ENCODE measurements at places on chromosomes 2 and 18.

DNA sequence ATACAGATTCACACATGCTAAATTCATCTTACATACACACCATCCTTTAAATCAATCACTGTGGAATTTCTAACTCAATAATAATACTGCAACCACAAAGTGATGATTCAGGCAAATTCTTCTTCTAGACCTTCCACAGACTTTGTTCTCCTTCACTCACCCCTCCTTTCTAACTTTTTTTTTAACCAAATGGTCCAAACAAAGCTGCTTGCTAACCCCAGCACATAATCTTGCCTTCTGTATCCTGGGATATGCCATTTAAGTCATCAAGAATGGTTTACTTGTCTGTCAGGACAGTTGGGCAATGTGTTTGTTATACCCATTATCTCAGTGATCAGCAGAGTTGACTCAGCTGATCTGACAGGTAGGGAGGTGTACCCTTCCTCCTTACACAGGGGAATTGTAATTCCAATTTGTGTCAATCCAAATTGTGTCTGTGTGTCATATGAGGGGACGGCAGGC lies 10.0 kb downstream of the SLC40A1 start:
- no peak for DNase-seq

DNA sequence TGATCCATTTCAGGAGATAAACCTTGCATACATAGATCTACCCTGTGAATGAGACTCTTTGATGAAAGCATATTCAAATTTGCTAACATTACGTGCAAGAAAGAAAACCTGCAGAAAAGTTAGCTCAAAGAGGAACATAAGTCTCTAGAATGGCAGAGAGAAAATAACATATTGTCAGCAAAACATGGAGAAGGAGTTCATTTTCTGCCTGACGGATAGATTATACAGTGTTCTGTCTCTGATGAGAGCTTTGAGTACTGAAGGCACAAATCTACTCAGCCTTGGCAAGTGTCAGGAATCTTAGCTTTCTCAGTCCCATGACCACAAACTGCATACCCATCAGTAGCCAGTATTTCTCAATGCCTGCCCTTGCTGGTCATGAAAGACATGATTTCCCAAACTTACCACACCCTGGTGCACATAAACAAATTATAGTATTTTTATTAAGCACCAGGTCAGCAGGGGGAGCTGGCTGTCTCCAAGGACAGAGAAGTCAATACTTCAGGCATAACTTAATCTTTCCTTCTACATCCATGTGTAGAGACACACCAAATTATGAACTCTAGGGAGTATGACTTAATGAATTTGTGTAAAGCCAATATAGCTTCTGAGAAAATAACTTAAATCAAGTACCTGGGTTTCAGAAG lies 401.2 kb upstream of the SOX11 start:
- DNase-seq = peak; percentile 33

GRCh38 chr2:33086400-33087015 lies 139.8 kb downstream of the LTBP1 start:
- peak; percentile 39 for DNase-seq

DNA sequence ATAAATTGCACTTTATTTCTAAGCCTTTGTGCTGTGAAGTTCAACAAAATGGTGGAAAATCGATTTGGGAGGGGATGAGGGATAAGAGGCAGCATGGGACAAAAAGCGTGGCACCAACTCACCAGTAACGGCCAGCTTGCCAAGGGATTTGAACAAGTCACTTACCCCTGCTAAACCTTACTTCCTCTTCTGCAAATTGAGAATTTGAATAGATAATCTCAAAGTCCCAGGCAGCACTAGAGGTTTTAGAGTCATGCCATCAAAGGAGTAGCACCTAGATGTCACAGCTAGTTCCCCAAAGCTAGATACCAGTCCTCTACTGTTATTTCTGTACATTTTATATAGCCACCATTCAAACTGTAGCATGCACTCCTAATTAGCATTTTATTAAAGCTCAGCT lies 83.7 kb upstream of the VRK2 start:
- DNase-seq = no peak

- DNase-seq = peak; percentile 36
Observed at GRCh38 chr2:15561574-15562344, 625 bp upstream of the NBAS start.

DNA sequence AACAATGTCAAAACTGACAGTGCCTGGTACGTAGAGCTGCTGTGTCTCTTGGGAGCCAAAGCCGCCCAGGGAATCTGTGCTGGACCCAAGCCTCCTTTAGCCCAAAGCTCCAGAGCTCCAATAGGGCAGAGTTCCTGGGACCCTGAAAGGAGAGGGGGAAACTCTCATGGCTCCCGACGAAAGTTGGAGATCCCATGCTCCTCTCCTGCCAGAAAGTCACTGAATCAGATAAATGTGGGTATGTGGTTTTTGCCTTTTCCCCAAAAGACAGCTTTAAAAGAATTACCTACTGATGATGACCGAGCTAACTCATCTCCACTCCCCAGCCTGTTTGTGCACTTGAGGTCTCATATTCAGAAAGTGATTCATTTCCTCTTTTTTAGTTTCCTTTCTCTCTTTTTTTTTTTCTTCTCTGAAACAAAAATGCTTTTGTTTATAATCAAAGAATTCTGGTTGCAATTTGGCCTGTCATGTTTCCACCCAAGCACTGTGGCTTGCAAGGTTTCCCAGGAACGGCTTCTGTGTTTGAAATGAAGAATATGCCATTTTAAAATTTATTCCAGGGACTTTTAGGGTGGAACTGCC lies 14.1 kb upstream of the PMAIP1 start:
- DNase-seq = no peak

DNA sequence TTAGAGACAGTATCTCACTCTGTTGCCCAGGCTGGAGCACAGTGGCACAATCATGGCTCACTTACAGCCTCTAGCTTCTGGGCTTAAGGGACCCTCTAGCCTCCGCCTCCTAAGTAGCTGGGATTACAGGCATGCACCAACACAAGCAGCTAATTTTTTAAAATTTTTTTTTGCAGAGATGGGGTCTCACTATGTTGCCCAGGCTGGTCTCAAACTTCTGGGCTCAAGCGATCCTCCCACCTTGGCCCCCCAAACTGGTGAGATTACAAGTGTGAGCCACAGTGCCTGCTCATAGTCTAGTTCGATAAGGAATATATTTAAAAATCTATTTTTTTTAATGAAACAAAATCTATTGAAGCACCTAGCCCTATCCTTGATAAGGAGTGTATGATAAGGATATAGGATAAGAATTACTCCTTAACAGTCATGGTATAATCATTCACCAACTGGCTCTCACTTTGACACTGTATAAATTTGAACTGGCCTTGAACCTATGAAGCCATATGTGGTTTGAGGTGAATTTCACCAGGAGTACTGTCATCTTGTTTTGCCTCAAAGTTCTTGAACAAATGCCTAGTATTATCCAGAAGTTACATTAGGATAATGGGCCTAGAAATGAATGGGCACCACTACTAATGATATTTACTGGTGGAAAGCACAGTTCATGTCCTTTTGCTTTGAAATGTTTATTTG lies 71.1 kb downstream of the EXOC6B start:
- no peak for DNase-seq

DNA sequence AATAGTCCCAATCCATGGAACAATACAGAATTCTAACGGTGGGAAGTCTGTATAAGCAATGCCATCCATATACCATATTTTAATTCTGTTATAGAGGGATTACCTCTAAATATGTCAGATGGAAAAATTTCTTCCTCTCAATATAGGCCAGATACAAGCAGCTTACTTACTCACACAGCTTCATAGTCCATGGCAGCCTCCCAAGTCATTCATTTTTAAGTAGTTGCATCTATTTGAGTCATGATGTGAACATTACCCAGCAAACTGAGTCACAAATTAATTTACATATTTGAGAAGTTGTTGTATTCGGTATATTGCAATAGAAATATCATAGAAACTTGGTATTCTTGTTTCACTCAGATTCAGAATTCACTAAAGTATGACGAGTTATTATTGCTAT lies 20.3 kb downstream of the TBR1 start:
- DNase-seq = no peak

GRCh38 chr2:111951486-111951885 lies 53.1 kb downstream of the MERTK start:
- DNase-seq = no peak

DNA sequence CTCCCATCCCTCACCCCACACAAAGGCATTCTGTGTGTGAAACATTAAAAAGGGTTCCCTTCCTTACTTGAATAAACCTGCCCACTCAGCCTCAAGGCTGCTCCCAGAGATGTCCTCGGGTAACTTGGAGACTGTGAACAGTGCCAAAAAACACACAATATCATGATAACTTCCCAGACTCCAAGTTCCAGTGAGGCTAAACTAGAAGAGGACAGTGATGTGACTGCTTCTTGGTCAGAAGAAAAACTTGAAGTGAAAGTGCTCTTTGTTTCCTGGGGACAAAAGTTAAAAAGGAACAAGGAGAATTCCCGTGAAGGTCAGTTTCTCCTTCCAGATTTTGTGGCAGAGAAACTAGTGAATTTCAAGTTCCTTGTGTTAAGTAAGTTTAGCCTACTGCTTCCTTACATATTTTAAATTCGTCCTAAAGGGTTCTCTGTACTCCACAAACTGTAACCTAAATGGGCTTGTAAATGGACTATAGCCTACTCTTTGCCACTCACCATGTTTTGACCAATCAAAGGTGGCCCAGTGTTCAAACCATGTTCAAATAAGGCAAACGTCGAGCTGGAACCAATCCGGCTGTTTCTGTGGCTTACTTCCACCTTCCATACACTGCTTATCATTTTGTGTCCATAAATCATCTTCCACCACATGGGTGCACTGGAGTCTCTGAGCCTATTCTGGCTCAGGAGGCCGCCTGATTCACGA lies 20.4 kb downstream of the TPRKB start:
- no peak for DNase-seq

DNA sequence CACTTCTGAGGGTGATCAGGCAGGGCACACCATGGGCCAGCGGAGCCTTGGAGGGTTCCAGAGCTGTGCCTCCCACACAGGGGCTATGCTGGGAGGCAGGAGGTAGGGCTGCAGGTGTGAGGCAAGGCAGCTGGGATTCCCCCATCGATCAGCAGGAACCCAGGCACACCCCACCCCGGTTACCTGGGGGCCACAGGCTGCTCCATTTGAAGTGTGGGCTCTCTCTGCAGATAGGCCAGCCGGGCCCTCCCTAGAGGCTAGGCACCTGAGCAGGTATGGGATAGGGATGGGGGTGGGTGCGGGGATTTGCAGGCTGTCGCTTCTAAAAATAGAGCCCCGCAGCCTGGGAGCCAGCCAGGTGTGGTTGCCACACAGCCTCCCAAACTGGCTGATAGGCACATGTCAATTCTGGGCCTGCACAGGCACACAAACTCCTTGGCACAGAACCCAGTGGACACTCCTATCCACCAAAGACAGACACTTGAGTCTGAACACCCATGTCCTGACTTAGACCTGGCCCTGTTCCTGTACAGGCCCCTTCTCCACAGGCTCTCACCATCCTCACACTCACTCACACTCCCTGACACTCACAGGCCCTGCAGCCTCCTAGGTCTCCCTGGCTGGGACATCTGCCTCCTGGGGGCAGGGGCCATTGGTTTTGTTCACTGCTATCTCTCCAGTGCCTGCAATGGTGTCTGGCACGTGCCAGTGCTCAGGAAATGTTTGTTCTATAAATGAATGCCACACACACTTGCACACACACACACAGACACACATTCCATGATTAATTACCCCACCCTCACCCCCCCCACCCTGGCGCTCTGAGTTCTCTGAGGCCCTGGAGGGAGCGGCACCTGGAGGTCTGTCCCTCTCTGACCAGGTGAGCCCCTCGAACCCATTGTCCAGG lies 73.4 kb downstream of the ZFP36L2 start:
- DNase-seq = no peak

DNA sequence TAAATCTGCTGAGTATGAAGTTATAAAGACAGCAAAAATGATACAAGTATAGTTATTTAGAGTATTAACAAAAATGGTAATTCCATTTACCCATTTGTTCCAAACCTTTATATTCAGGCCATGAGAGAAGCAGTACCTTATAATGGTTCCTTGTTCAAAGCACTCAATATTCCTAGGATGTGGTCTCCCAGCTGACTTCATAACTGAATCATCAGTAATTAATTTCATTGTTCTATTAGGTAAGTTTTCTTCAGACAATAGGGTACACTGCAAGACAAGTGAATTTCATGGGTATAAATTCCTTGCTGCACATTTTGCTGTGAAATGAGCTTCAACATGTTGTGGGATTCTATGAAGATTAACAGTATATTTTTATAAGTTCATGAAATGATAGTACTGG lies 550.8 kb upstream of the ZEB2 start:
- no peak for DNase-seq

Measured in femur (tissue), 1 donor.